Cardiac ventricle fibroblast (primary cell): ENCODE measurements at places on chromosomes 7 and 10. TPM values are rescaled to one million over a fixed set of nuclear protein-coding genes. Genes with fewer than 3 reads are reported as not detected.

Gene NRCAM
- 26.5 and 33.5 TPM in 2 replicates for total RNA-seq

Gene CDHR3
- total RNA-seq: 1.6 and 3.6 TPM in 2 replicates

Gene SFRP5
- total RNA-seq: 0.10 and 0.19 TPM in 2 replicates

Gene PRSS37
- total RNA-seq: not detected in 2 replicates

Gene UPK3B
- not detected in 2 replicates for total RNA-seq

Gene PDZD7
- total RNA-seq: 0.06 and 1.4 TPM in 2 replicates

Gene RARRES2
- total RNA-seq: 24.6 and 30.5 TPM in 2 replicates

Gene C7orf57
- not detected in 2 replicates for total RNA-seq

Gene SEMA4G
- 0.94 and 1.8 TPM in 2 replicates for total RNA-seq

Gene PLPP4
- not detected in 2 replicates for total RNA-seq
